Naive thymus-derived CD4-positive, alpha-beta T cell (primary cell): ENCODE measurements at places on chromosomes 13 and 19.

- no peak for DNase-seq
Observed at GRCh38 chr13:29511980-29512379, 83.5 kb downstream of the SLC7A1 start.

GRCh38 chr13:80134346-80134745, 206.6 kb downstream of the SPRY2 start:
- no peak for DNase-seq

DNA sequence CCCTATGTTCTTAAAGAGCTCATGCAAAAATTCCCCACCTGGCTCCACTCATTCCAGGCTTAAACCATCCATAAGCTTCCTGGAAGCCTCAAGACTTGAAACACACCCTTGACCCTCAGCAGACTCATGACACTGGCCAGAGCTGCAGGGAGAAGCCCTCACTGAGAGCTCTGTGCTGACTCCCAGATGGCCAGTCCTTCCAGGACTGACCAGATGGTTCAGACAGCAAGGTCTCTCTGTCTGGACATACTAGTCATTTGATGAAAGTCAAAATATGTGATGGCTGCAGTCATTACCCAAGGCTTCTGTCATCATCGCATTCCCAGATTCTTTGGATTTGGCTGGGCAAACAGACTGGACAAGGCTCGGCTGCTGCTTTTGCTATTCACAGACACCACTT, 397.4 kb downstream of the FOXO1 start:
- no peak for DNase-seq

GRCh38 chr13:109275852-109276251, 510.5 kb downstream of the IRS2 start:
- no peak for DNase-seq

DNA sequence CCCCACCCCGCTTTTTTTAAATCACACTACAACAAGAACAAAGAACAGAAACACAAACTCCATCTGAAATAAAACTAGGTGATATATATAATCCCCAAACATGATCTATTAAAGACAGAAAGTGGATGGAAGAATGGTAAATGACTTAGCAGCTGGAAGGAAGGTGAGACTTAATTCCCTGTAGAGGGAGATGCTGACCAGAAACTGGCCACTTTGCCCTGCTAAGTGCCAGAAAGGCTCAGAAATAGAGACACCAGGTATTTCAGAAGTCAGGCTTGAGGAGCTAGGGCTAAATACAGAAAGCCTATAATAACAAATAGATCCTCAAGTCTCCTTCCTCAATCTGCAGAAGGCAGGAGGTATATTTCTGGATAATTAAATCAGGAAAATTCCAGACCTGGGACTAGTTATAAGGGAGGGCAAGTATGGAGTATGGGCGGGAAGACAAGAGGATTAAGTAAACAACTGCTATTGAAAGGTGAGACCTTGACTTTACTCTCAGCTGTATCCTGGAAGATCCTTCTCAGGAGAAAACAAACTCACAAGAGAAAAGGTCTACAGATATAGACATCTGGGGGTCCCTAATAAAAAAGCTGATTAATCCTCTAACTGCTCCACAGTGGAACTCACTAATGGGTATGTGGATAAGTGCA, 32.2 kb downstream of the MTRF1 start:
- no peak for DNase-seq

- DNase-seq, result no peak
Observed at GRCh38 chr19:38793177-38793576, 4.2 kb downstream of the LGALS7B start.

GRCh38 chr13:80975903-80976302, 635.0 kb upstream of the SPRY2 start:
- DNase-seq, result no peak

DNA sequence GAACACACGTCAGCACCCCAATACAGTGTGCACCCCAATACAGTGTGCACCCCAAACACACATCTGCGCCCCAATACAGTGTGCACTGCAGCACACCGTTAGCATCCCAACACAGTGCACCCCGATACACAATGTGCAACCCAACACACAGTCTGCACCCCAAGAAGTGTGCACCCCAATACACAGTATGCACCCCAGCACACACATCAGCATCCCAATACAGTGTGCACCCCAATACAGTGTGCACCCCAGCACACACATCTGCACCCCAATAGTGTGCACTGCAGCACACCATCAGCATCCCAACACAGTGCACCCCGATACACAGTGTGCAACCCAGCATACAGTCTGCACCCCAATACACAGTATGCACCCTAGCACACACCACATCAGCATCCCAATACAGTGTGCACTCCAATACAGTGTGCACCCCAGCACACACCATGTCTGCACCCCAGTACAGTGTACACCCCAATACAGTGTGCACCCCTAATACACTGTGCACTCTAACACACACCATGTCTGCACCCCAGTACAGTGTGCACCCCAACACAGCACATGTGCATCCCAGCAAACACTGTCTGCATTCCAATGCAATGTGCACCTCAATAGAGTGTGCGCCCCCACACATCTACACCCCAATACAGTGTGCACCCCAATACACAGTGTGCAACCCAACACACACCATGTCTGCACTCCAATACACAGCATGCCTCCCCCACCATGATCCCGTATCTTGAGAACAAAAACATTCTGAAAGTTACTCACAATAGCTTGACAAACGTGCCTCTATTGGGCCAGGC, 855 bp upstream of the CARS2 start:
- no peak for DNase-seq

- DNase-seq, result no peak
Observed at GRCh38 chr19:17471410-17472125, 1.2 kb downstream of the SLC27A1 start.

DNA sequence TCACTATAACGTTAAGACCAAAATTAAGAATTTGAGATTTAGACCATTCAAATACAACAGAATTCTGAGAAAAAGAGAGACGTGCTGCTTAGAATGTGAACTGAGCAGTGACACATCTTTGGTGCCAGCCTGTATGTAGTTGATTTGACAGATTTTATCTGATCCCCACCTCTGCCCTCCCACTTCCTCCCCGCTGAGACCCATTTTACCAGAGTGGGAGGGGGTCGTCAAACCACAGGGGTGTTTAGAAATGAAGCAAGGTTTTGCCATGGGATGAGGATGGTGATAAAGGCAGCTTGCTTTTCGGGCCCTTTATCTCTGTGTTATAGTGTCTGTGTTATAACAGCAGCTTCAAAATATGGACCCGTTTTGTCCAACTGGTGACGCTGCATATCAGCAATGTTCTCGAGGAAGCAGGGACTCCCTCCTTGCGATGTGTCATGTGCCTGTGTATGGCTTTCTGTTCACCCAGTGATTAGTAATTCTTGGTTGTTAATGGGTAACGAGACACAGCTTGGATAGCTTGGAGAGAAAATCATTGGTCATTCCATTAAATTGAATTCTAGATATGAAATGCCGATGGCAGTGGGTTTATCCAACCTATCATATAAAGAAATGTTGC, 125.0 kb downstream of the HS6ST3 start:
- no peak for DNase-seq

GRCh38 chr19:34430738-34431625, 2.8 kb downstream of the UBA2 start:
- peak; percentile 69 for DNase-seq

GRCh38 chr19:11767633-11768133, 883 bp downstream of the ZNF441 start:
- peak; percentile 8 for DNase-seq

DNA sequence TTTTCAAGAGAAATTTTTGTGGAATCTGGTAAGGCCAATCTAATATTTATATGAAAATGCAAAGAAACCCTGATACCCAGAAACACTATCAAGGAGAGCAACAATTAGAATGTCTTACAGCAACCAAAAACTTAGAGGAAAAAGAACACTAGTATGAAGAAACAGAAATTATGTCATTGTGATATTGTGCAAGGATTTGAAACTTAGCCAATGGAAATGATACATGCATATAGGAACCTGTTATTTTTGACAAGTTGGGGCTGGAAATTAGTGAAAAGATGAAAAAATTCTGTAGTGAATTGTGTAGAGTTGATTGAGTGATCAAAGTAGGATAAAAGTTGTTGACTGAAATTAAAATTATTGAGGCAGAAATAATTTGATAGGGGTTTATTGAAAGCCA, 792.6 kb upstream of the SLITRK6 start:
- DNase-seq, result no peak

- no peak for DNase-seq
Observed at GRCh38 chr19:27974082-27974513, 1238.9 kb downstream of the UQCRFS1 start.

DNA sequence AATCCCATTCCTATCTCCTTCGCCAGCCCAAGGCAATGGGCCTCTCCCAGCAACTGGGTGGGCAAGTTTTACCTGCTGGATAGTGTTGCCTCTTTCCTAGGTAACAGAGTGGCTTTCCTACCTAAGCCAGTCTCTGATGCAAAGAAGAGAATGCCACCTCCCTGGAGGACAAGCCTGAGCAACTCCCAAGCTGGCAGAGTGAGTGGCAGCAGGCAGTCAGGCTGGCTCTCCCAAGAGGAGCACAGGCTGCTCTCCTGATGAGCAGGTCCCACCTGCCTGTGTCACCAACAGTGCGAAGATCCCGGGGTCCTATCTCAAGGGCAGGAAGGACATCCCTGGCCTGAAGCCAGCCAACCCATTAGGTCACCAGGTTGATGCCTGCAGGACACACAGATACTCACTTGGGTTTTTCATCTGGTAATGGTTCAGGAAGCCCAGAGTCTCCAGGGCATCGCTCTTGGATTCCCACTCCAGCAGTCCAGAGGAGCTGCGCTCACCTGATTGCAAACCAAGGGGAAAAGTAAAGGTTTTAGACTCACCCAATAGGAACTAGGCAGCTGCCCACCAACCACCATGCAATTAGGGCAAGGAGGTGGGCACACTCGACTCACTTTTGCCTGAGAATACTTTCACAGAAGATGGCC, 5.5 kb upstream of the ECH1 start:
- DNase-seq, result no peak

DNA sequence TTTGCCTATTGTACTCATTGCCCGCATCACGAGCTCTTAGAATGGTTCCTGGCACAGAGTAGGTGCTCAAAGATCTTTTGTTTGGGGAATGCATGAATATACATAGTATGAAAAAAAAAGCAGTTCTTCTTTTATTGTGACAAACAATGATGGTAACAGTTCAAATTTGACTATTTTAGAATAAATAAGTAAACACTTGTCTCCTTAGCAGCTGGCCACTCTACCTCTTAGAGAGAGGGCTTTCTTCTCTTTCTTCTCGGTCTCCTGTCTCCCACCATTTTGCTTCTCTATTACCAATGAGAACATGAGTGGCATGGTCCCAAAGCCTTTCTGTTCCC, 639 bp upstream of the SLAIN1 start:
- no peak for DNase-seq

- DNase-seq, result no peak
Observed at GRCh38 chr19:32200312-32201038, 144.9 kb upstream of the ZNF507 start.

DNA sequence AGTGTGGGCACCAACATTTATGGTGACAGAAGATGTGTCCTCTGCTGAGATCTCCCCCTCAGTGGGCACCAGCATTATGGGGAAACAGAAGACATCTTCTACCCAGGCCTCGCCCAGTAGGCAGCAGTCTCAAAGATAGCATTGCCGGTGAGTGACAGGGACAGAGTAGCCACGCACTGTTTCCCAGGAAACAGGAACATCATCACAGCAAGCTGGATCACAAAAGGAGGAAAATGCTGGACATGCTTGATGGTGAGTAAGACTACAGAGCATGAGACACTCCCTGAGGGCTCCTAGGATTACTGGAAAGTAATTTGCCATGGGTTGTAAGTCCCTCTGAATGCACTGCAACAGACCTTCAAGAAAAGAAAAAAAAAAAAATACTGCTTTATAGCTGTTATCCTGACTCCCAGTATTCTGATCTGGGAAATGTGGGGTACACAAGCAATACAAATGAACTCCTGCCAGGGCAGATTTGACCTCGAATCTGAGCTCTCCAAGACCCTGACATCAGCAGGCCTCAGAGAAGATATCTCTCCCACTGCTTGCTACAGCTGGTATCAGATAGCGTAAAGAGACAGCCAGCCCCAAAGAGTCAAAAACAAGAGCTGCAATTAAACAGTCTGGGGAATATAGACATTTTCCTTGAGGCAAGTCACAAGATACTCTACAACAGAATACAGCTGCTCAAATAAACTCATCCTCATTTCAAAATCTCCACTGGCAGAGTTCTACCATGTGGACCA, 180.4 kb downstream of the RBM26 start:
- DNase-seq, result no peak

DNA sequence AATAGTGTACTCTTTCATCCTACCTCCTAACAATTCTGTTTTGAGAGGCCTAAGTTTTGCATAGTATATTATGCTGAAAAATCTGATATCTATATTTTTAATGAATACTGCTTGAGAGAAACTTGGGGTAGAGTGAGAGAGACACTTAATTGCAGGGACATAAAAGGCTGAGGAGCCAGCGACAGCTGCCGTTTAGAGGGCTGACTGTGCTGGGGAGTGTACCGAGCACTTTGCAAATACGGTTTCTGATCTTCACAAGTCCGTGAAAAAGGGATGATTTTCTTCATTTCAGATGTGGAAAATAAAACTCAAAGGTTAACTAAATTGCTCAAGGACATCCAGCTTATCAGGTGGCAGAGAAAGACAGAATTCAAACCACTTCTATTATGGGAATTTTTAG, 97.4 kb downstream of the CAB39L start:
- DNase-seq, result no peak
